ENCODE measurements at places on chromosomes 6 and 20.

- DNase-seq: no peak
Observed at GRCh38 chr20:50221501-50222308, 31.1 kb downstream of the CEBPB start.

GRCh38 chr6:33704215-33705066, 7.1 kb downstream of the UQCC2 start:
- no peak for DNase-seq

GRCh38 chr6:8075704-8076103, 11.5 kb upstream of the BLOC1S5 start:
- DNase-seq: no peak

DNA sequence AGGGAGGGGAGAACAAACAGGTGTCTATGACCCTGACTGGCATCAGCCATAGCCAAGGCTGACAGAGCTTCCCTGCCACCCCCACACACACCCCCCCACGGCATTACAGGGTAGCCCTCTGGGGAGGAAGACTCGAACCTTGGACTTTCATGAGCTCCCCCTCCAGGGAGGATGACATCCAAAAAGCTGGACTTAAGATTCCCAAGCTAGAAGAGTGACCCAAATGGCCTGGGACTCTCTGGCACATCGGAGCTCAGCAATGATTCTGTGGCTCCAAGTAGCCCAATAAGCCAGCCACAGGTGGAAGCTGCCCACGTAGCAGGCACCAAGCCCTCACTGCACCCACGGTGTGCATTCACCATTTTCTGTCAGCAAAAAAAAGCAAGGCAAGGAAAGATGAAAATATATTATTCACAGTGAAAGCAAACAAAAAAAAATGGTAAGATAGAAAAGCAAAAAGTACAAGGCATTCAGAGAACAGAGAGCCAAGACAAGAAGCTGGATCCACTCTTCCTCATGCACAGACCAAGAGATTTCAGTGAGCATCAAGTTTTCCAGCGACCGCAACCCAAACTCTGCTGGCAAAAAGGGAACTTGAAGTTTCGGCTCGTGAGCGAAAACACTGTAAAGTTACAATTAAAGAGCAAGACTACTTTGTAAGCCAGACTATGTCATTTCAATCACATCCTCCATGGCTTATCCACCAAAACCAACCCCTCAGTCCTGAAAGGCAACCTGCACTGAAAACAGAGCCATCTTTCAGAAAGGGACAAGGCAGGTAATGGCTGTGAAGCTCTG, 10.9 kb downstream of the JAG1 start:
- no peak for DNase-seq

GRCh38 chr6:89346433-89346832, 6.1 kb downstream of the UBE2J1 start:
- DNase-seq: no peak

Measured in activated T-helper 1 cell treated with anti-CD3 and anti-CD28 coated beads, Interleukin-12 subunit alpha, Interleukin-12 subunit beta, Interleukin-2, Interleukin-4 antibody, amounts not matched to agents 30 ng/mL and 10 ng/mL and 1 ng/mL, durations not matched to agents 14 hours and 24 hours and 36 hours (primary cell).